Activated naive CD8-positive, alpha-beta T cell treated with anti-CD3 and anti-CD28 coated beads, Interleukin-2, amount 10 ng/mL, durations not matched to agents 7 days and 5 days (primary cell): ENCODE measurements at places on chromosomes 12 and 14. TPM values are rescaled to one million over a fixed set of nuclear protein-coding genes. Genes with fewer than 3 reads are reported as not detected.

Gene ASCL1
- total RNA-seq = not detected

Gene DIO3
- total RNA-seq = not detected

DNA sequence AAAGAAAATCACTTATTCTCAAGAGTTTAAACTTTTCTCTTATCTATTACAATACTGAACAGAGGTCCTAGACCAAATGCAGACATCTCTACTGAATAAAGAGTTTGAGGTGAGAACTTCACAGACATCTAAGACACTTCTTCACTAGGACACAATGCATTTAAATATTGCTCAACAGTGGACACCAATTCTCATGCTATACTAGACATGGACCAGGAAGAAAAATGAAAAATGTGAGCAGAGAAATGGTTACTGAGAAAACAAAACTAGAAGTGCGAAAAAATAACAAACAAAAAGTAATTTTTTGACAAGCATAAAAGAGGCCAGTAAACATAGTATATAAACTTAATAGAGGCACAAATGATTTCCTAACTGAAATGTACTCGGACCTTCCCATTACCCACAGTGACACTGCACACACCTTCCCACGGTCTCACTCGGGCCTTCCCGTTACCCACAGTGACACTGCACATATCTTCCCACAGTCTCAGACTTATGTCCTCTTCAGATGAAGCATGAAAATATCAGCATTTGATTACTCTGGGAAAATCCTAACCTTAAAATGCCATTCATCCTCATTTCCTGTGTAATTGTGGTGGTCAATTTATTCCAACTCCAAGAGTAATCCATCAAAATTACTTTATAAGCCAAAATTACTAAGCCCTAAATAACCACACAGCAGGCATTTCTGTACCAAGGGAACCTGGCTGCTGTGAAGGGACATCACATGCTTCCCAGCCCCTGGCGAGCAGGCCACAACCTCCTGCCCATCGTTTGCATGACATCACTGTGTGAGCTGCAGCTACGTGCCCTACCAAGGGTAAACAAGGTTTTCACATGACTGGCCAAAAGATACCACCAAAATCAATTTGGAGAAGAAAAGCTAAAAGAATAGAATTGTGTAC lies 6.4 kb downstream of the SLC15A4 start:
- no peak for DNase-seq

Gene SLC39A5
- not detected for total RNA-seq

- no peak for DNase-seq
Observed at GRCh38 chr14:35730871-35731270, 78.2 kb downstream of the RALGAPA1 start.

GRCh38 chr12:19810213-19810612 lies 370.9 kb downstream of the AEBP2 start:
- DNase-seq = no peak

DNA sequence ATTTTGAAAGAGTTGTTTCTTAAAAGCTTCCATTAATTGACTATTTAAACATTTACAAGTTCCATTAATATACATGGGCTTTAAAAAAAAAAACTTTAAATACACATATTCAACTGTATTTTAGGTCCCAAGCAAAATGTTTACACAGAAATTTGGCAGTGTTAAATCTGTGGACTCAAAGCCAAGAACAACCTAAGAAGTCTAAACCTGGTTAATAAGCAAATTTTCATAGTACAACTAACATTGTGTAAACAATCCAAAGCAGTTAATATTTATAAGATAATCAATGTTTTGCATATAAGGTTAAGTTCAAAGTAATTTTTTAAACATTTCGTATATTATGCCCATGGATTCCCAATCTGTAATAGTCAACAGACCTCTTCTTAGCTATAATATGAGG lies 77.0 kb downstream of the EPS8 start:
- no peak for DNase-seq

DNA sequence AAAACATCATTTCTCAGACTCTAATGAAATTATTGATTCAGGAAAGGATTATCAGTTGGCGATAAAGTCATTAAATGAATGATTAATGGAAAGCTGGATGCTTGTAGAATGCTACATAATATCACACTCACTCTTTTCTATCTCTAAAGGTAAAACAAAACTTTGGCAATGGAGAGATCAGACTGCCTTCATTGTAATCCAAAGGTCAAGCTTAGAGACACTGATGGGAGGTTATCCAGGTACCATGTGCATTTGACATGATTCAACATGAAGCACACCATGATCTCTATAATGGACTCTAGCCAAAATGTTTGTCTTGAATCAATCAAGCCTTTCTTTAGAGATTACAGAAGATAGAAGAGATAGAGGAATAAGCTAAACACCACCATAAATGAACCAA lies 110.1 kb upstream of the USP44 start:
- DNase-seq = no peak

DNA sequence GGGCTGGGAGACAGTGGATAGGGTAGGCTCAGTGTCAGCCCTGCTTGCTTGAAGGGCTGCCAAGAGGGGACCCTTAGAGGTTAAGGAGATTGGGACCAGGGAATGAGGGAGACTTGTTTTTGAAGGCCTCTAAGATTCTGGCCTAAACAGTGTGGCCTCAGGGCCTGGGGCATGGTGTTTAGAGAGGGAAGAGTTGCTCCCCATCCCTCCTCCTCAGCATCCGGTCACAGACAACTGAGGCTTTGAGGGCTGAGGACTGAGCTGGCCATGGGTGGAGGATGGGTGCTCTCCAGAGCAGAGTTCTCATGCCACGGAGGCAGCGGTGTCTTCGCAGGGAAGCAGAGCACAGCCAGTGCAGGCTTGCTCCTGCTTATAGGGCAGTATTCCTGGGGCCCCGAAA lies 49.4 kb downstream of the KRT80 start:
- no peak for DNase-seq

GRCh38 chr14:68543516-68543915 lies 249.4 kb downstream of the ZFP36L1 start:
- DNase-seq = no peak

Gene KRT75
- not detected for total RNA-seq

Gene CPM
- total RNA-seq = 1.2 TPM

DNA sequence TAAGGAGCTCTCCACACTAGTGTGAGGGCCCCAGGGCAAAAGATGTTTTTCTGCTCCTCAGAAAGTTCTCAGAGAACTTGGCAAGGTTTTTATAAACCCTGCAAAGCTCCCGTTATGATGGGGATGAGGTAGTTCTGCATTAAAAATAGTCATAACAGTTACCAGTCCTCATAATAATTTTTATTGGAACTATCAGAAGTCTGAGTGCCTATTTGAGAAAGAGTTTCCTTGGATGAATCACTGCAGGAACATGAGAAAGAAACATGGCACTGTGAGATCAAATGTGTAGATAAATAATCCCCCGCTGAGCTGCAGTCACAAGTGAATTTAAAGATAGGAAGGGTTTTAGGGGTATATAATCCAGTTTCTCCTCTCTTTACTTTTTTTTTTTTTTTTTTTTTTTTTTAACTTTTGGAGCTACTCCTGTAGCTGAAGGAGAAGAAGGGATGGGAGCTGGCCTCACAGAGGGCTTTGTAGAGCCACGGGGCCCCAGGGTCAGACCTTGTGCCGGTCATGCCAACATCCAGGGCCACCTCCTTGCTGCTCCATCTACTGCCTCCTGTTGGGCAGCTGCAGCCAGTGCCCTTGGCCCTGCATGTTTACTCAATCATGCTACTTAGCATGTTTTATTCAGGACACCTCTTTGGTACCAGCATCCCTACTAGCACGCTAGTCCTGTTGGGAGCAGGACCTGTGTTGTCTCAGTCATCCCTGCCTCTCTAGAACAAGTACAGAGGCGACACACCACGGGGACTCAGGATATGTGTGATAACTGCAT lies 39.5 kb downstream of the EVL start:
- DNase-seq = peak; percentile 32

- DNase-seq = peak; percentile 54
Observed at GRCh38 chr12:49706351-49707127, 666 bp downstream of the FMNL3 start.

DNA sequence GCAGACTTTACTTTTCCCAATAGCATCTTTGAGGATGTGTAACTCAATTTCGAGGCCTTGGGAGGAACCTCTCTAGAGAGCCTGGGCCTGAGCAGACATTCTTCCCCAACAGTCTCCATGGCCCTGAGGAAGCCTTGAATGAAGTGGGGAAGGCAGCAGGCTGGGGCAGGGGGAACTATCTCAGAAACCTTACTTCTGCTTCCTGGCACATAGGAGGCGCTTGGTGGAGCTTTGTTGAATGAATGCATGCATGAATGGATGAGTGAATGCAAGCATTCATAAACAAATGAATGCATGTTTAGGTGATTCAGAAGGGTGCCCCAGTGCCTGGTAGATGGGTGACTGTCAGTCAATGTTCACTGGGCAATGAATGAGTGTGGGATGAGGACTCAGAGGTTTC lies 58.3 kb downstream of the GALNT16 start:
- DNase-seq = peak; percentile 11

Gene PAN2
- 115 TPM for total RNA-seq

DNA sequence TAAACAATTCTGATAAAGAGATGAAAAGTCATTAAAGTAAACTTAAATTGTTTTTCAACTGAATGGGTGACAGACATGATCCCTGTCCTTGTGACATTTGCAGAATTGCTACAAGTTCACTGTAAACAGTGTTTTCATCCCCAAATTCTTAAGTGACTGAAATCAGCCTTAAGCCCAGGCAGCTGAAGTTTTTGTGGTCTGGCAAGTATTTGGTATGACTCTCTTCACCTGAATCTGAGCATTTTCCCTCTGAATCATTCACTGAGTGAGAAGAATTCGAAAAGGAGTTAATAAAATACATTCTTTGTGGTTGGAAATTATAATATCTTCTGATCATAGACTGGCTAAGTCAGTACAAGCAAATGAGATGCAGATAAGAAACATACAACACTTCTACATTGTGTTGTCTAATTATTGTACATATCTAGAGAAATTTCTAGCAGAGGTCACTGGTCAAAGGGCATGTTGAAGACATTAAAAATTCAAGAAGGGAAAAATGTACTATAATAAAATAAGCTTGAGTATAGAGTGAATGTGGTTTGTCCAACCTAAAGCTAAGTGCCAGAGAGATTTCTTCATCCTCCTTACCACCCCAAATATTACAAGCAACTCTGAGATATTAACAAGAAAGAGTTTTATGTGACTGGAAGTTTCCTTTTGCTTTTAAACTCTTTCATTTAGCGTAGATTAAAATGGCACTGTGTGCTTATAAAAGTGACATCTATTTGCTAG lies 177.8 kb upstream of the DIO2 start:
- no peak for DNase-seq

DNA sequence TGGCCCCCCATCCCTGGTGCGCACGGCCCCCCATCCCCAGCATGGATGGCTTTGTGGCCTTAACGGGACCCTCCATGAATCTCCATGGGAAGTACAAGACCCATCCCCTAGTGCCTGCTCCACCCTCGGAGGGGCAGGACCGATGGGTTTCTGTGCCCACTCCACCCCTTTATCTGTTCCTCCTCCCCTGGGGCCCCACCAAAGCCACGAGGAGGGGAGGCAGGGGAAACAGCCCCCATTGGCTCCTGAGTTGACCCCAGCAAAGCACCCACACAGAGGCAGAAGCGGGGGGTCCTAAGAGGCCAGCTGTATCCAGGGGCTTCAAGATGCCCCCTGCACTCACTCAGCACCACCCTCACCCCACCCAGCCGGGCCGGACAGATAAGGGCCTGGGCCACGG lies 36.1 kb upstream of the TMEM179 start:
- DNase-seq = no peak

DNA sequence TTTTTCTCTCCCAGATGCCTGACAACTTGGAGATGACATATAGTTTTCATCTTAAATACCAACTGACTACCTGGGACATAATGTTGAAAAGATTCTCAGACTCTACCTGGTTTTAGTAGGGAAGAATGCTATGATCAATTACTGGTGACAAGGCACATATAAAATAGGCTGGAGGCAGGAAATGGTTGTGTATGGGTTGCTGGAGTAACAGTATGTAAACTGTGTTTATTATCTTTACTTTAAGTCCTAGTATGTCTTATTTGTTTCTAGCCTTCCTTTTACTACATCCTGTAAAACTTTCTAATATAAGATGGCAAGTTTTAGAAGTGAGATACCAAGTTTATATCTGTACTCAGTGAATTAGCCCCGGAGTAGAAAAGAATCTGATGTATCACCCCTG lies 98.1 kb downstream of the NUBPL start:
- DNase-seq = no peak

- DNase-seq = no peak
Observed at GRCh38 chr12:45509621-45510020, 219.9 kb upstream of the ARID2 start.

DNA sequence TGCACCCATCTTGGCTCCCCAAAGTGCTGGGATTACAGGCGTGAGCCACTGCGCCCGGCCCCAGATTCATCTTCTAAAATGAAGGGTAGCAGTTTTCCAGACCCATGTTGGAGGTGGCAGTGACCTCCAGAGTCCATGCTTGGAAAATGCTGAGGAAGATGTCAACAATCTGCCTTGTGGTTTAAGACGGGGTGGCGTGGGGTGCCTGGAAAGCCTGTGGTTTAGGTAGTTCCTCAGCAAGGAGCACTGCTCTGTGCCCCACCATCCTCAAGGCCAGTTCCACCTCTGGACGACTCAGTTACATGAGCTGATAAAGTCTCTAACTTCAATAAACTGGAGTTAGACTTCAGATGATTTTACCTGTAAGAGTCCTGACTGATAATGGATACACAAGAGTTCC lies 48.6 kb downstream of the DRAM1 start:
- no peak for DNase-seq

- no peak for DNase-seq
Observed at GRCh38 chr14:84361476-84361875, 1168.5 kb upstream of the FLRT2 start.

Gene BHLHE41
- total RNA-seq = not detected

DNA sequence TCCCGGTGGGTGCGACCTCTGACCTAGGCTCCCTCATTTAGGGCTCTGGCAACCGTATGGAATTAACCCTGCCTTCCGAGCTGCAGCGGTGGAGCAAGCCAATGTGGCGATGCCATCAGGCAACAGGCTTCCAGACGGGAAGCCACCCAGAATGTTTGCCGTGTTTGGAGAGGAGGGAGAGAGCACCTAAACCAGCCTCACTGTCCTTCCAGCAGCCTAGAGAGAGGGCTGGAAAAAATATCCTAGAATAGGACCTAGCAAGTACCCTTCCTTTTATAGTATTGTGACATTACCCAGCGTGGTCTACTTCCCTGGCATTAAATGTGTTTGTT lies 287 bp upstream of the SLC2A13 start:
- no peak for DNase-seq

GRCh38 chr14:53390008-53390407 lies 236.9 kb upstream of the DDHD1 start:
- DNase-seq = no peak
